ENCODE measurements at places on chromosomes 16 and 17.
A peak's percentile ranks its signal among the peaks of the same experiment; 100 is the strongest.

DNA sequence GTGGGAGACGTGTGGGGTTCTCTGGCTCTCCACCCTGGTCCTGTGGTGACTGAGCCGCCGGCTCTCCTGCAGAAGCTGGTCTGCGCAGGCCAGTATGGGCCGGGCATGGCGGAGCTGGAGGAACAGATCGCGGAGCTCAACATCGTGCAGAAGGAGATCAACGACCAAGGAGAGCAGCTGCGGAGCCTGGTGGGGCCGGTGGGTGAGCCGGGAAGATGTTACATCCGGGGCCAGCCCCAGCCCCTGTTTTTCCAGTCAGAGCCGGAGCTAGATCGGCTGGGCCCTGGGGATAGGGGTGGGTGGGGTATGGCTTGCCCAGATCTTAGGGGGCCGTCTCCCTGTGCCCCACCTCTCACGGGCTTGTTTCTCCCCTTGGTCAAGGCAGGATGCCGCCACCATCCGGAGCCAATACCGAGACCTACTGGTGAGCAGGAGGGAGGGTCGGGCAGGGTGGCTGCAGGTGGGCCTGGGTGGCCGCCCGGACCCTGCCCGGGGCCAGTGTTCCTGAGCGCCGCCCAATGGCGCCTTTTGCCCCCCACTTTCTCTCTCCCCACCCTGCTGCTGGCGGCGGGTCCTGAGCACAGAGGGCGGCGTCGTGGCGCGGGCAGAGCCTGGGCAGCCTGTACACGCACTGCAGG lies 5.0 kb downstream of the EVPLL start:
- DNase-seq, result no peak

DNA sequence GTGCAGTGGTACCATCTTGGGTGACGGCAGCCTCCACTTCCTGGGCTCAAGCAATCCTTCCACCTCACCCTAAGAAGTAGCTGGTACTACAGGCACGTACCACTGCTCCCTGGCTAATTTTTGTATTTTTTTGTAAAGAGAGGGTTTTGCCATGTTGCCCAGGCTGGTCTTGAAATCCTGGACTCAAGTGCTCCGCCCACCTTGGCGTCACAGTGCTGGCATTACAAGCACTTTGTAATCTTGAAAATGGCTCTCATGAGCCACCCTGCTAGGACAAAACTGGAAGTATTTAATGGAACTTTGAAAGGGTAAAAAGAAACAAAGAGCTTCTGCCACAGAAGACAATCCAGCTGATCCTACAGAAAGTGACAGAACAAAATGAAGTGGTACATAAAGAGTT lies 9.2 kb downstream of the SUMO2 start:
- DNase-seq, result no peak

DNA sequence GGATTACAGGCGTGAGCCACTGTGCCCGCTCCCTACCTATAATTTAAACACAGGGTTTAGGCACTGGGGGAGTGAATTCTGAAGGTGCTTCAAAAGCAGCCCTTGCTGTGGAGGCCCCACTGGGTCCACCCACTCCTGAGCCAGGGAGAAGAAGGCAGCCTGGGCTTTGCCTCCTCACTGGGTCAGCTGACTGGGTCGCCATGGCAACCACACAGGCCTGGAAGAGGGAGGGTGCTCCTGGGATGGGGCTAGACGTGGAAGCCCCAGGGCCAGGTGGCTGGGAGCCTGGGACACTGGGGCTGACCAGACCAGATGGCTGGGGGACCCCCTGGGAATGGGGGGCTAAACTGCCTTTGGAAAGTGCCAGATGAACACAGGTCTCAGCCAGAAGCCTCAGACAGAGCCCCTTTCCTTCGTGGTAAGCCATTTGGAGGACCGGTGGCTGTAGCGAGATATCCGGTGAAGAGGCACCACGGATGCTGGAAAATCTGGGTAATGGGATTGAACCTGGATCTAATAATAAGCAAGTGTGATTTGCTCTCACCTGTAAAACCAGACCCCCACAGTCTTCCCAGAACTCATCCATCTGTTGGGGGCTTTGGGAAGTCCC lies 32.9 kb downstream of the TRARG1 start:
- DNase-seq, result no peak

DNA sequence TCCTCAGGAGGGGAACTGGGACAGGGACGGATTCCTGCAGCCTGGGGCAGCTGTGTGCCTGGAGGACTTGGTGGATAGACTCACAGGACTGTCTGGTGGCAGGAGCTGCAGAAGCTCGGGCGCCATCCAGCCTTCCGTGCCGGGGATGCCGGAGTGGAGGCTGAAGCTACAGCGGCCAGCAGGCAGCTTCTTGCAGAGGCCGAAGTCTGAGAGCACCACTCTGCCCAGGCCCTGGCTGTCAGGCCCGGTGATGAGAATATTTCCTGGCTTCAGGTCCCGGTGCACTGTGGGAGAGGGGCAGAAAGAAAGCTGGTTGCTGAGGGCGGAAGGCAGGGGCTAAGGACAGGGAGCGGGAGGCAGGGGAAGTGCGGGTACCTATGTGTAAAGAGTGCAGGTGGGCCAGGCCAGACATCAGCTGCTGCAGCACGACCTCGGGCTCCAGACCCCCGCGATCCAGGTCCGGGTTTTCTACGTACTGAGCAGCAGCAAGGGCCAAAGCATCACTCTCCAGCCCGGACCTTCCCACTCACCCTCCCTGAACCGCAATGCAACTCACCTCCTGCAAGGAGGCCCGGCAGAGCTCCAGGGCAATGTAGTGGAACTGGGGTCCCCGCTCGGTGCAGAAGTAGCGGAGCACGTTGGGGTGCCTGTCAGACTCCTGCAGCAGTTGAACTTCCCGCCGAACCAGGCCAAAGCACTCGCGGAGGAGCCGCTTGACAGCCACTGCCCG lies 16.1 kb downstream of the PLK1 start:
- DNase-seq, result no peak

- no peak for DNase-seq
These were observed 848.6 kb upstream of the RBFOX1 start for GRCh38 chr16:6484081-6484480.

- no peak for DNase-seq
These were observed 5.3 kb downstream of the MNT start for GRCh38 chr17:2395258-2396181.

DNA sequence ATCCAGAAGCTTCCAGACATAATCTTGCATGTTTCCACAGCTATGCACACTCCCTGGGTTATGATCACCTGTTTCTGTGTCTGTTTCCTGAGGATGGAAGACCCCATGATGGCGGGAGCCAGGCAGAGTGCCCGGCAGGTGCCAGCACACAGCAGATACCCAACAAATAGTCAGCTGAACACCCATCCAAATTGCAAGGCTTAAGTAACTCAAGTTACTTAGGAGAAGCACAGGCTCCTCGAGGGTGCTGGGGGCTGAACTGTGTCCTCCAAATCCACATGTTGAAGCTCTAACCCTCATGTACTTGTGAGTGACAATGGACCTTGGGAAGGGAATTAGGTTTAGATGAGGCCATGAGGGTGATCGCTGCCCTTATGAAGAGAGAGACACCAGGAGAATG lies 79.5 kb upstream of the DOC2B start:
- no peak for DNase-seq

GRCh38 chr16:85225257-85225656 lies 113.0 kb upstream of the CIBAR2 start:
- DNase-seq, result no peak

GRCh38 chr17:7851438-7852261 lies 3.2 kb upstream of the TMEM88 start:
- DNase-seq, result peak; percentile 90

GRCh38 chr16:64751906-64752305 lies 370.0 kb downstream of the CDH11 start:
- no peak for DNase-seq

GRCh38 chr16:75911896-75912295 lies 185.6 kb upstream of the CPHXL start:
- no peak for DNase-seq
